Gastrocnemius medialis (tissue), 4 donors: ENCODE measurements at places on chromosomes 2 and 18. TPM values are rescaled to one million over a fixed set of nuclear protein-coding genes. Genes with fewer than 3 reads are reported as not detected.

DNA sequence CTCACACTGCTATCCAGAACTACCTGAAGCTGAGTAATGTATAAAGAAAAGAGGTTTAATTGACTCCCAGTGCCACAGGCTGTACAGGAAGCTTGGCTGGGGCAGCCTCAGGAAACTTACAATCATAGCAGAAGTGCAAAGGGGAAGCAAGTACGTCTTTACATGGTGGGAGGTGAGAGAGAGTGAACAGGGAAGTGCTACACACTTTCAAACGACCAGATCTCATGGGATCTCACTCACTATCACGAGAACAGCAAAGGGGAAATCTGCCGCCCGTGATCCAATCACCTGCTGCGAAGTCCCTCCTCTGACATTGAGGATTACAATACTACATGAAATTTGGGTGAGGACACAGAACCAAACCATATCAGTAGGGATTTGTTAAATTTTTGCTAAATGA is 150.4 kb upstream of the NXPH2 start:
- H3K36me3 ChIP-seq, result no peaks in the 10 kb centered on the region
- no peaks in the 10 kb centered on the region for H3K27me3 ChIP-seq
- no peak for DNase-seq
- no peak overlapping the region for H3K27ac ChIP-seq
- no peak overlapping the region for H3K4me3 ChIP-seq
- H3K4me1 ChIP-seq, result no peaks in the 10 kb centered on the region

GRCh38 chr2:213087040-213087439 is 64.4 kb downstream of the IKZF2 start:
- H3K27me3 ChIP-seq, result no peaks in the 10 kb centered on the region
- H3K4me1 ChIP-seq, result peaks cover 16% of the 10 kb centered on the region
- no peak overlapping the region for H3K27ac ChIP-seq
- no peak overlapping the region for H3K4me3 ChIP-seq
- DNase-seq, result no peak

GRCh38 chr2:199792381-199792780 is 58.6 kb downstream of the FTCDNL1 start:
- no peaks in the 10 kb centered on the region for H3K4me1 ChIP-seq
- no peak overlapping the region for H3K4me3 ChIP-seq
- no peaks in the 10 kb centered on the region for H3K27me3 ChIP-seq

DNA sequence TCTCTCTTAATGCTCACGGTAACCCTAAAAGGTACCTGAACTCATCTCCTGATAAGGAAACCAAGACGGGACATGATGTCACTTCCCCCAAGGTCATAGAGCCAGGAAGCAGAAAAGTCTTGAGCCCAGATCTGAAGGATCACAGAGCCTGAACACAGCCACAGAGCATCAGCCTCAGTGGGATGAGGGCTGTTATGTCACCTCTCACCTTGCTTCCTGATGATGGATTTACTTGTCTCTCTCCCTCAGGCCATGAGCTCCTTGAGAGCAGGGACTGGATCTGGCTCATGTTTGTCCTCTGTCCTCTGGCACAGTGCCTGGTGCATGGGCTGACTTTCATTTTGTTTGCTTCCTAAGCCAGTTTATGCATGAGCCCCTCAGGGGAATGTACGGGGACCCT is 54.2 kb downstream of the SERTAD2 start:
- DNase-seq, result no peak
- H3K4me3 ChIP-seq, result no peak overlapping the region
- H3K36me3 ChIP-seq, result no peaks in the 10 kb centered on the region
- H3K27me3 ChIP-seq, result no peaks in the 10 kb centered on the region

DNA sequence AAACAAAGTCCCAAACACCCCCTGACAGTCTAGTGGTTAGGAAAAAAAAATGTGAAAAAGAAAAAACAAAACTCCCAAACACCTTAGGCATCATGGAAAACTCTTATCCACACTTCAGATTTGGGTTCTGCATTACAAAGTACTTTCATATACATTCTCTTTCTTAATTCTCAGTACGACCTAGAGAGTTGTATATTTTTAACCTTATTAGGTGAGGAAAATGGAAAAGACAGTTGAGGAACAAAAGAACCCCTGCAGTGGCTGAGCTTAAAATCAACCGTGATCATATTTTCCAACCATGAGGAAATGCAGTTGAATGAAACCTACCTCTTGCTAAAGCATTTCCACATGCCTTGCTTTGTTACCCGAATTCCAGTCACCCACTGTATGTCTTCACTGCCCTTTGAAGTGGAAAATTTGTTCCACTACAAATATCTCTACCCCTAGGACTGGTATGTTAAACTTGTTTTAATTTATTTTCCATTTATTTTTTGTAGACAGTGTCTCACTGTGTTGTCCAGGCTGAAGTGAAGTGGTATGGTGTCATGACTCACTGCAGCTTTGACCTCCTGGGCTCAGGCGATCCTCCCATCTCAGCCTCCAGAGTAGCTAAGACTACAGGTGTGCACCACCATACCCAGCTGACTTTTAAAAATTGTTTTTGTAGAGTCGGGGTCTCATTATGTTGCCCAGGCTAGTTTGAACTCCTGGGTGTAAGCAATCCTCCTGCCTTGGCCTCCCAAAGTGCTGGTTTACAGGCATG is 56.9 kb upstream of the LPIN2 start:
- H3K4me3 ChIP-seq, result no peak overlapping the region
- no peak for DNase-seq
- H3K36me3 ChIP-seq, result no peaks in the 10 kb centered on the region
- no peaks in the 10 kb centered on the region for H3K4me1 ChIP-seq

The CNOT9 gene
- total RNA-seq, result 17.5 TPM

GRCh38 chr2:60260639-60261296 is 292.7 kb downstream of the BCL11A start:
- H3K27me3 ChIP-seq, result no peaks in the 10 kb centered on the region
- H3K4me3 ChIP-seq, result no peak overlapping the region
- H3K36me3 ChIP-seq, result no peaks in the 10 kb centered on the region
- H3K27ac ChIP-seq, result no peak overlapping the region
- DNase-seq, result no peak

- H3K36me3 ChIP-seq, result no peaks in the 10 kb centered on the region
- DNase-seq, result no peak
- H3K4me1 ChIP-seq, result no peaks in the 10 kb centered on the region
- no peak overlapping the region for H3K4me3 ChIP-seq
Measured at GRCh38 chr18:13885009-13885408, 30.3 kb downstream of the MC2R start.

DNA sequence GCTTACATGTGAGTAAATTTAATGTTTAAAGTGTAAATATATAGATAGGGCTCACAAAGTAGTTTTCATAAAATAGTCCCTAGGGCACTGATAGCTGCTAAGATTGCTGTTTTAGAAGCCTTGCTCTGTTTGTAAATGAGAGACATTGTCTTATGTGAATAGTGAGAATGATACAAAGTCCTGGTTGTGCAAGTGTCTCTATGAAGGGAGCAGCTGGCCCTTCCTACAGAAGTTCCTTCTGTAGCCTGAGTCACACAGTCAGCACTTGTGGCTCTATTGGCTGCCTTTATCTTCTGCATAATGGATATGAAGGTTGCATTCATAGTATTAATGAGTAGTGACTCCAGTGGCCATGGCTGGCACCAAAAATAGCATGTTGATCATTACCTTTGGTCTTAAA is 279.7 kb downstream of the OSR1 start:
- H3K36me3 ChIP-seq, result no peaks in the 10 kb centered on the region
- no peak overlapping the region for H3K27ac ChIP-seq
- DNase-seq, result no peak
- peaks cover 4% of the 10 kb centered on the region for H3K4me1 ChIP-seq
- no peak overlapping the region for H3K4me3 ChIP-seq

DNA sequence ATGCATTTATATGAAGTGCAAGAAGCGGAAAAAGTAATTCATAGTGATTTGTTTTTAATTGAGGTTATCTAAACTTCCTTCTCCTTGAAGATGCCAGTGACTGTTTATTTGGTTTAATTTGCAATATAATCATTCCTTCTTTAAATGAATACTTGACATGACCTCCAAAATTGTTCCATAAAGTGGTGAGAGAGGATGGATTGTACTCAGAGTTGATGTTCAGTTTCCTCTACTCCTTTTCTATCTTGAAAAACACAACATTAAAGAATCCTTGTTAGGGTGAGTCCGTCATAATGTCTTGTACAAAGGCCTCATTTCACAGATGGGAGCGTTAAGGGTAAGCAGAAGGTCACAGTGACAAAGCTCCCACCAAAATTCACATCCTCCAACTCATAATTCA is 756.1 kb upstream of the KLHL29 start:
- no peak overlapping the region for H3K27ac ChIP-seq
- DNase-seq, result no peak
- H3K4me1 ChIP-seq, result no peaks in the 10 kb centered on the region

The NIFK gene
- total RNA-seq, result 37.4 TPM

The LDAH gene
- total RNA-seq, result 1.3 TPM

DNA sequence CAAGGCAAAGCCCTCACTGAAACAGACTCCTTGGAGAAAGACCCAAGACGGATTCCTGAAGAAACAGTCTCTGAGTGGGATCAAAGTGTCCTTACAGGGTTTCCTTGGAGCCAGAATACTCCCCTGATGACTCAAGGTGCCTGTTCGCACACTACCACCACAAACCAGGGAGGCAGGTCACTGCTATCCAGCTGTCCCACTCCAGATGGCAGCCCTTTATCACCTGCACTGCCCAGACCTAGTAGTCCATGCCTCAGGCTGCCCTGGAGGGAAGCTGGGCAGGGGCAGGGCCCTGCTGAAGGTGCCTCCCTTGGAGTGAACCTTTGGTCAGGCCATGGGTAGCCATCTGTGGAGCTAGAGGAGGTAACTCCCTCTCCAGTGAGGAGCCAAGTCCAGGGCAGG is 34.1 kb downstream of the TRABD2A start:
- H3K4me1 ChIP-seq, result no peaks in the 10 kb centered on the region
- H3K36me3 ChIP-seq, result no peaks in the 10 kb centered on the region
- no peak for DNase-seq
- no peaks in the 10 kb centered on the region for H3K27me3 ChIP-seq
- no peak overlapping the region for H3K27ac ChIP-seq
- no peak overlapping the region for H3K4me3 ChIP-seq

- H3K27ac ChIP-seq, result no peak overlapping the region
- H3K36me3 ChIP-seq, result no peaks in the 10 kb centered on the region
- no peaks in the 10 kb centered on the region for H3K4me1 ChIP-seq
- H3K27me3 ChIP-seq, result no peaks in the 10 kb centered on the region
- no peak overlapping the region for H3K4me3 ChIP-seq
- no peak for DNase-seq
Measured at GRCh38 chr18:31203096-31203793, 40.6 kb upstream of the DSC1 start.

The CD8B2 gene
- total RNA-seq, result not detected

DNA sequence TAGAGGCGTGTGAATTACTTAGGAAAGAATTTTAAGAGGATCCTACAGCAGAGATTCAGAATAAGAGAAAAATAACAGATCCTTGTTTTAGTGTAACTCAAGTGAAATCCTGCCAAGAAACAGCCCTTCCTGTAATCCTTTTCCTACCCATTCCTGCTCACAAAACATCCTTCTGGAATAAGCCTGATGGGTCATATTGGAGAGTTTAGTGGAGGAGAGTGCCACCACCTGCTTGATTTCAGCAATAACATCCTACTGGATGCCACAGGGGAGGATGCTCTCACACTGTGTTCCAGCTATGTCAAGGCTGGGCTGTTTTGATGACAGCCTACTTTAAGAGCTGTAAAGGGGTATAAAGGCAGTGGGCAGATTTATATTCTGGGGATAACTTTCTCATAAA is 54.8 kb upstream of the CCDC178 start:
- no peak for DNase-seq
- H3K27ac ChIP-seq, result no peak overlapping the region
- H3K36me3 ChIP-seq, result no peaks in the 10 kb centered on the region

DNA sequence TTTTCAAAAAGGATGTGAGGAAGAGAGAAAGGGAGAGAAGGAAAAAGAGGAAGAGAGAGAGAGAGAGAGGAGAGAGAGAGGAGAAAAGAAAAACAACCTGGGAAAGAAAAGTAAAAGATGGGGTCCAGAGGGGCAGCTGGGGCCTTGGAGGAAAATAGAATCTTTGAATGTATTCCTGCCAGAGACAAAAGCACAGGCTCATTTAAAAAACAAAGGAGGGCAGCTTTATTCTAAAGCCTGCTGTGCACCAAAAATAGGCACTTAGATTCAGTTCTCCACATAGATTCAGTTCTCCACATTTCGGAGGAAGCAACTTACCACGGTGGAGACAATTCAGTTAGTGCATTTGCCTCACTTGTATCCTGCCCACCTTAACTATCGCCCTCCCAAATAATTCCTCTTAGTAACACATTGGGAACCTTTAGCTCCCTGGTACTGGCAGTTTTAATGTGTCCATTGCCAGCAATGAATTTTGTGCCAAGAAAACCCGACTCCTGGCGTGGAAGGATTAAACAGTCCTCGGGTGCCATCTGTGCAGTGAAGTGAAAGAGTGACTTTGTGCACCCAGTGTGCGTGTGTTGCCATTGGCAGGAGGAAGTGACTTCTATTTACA is 71.3 kb downstream of the DPP4 start:
- no peaks in the 10 kb centered on the region for H3K36me3 ChIP-seq
- no peak overlapping the region for H3K27ac ChIP-seq
- H3K4me3 ChIP-seq, result no peak overlapping the region

The CCDC74B gene
- total RNA-seq, result 1.2 TPM

DNA sequence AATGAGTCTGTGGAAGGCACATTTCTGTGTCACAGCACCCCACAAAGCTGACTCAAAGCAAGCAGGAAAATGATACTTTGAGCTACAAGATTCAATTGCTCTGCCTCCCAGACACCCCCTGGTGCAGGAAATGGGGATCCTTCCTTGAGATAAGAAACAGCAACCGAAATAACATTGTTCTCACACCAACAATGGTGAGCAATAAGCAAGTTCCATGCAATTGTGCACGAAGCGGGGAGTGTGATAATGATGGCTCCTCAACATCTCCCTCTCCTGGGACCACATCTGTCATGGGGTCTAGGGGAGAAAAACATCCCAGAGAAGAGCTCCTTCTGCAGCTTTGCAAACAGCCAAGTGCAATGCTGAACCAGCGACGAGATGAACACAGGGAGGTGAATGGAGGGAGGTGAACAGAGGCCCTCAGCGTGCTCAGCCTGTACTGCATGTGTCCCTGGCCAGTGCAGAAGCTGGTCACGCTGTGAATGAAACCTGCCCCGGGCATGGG is 67.7 kb downstream of the PDCL3 start:
- H3K27ac ChIP-seq, result no peak overlapping the region
- no peak overlapping the region for H3K4me3 ChIP-seq
- H3K27me3 ChIP-seq, result no peaks in the 10 kb centered on the region

DNA sequence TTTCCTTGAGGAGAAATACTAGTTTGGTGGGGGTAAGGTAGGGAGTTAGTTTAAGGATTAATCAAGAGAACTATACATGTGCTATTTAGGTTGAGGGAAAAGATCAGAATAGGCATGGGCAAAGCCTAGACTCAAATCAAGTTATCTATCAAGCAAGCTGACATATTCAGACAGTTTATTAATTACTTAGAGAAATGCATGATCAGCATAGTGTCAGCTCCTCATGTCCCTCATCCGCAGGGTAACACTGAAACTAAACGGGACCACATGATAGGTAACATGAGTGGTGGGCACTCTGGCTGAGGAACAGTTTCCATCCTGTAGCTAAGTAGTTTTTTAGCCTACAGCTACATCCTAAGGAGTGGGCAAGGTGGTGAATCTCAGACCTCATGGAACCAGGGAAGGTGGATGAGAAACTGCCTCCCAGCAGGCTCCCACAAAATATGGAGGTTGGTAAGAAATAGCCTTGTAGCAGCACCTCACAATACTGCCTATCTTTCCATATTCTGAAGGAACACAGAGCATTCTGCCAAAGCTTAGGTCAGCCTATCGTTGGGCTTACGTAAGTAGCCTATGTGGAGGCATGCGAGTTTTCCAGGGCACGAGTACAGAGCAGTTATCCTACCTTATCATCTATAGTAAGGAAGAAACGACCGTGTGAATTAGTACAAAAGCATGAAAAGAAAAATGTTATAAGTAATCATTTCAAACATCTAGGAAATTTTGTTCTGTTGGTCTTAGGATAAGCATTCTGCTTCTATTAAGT is 18.4 kb downstream of the ZC3H6 start:
- no peaks in the 10 kb centered on the region for H3K27me3 ChIP-seq
- no peaks in the 10 kb centered on the region for H3K36me3 ChIP-seq
- peaks cover 4% of the 10 kb centered on the region for H3K4me1 ChIP-seq
- H3K4me3 ChIP-seq, result no peak overlapping the region

The HADHB gene
- 761 TPM for total RNA-seq
